Stimulated activated CD4-positive, alpha-beta T cell treated with anti-CD3 and anti-CD28 coated beads, TNF-alpha, amount 100 ng/mL, for 1 hour (primary cell): ENCODE measurements at places on chromosomes 2 and 18.

DNA sequence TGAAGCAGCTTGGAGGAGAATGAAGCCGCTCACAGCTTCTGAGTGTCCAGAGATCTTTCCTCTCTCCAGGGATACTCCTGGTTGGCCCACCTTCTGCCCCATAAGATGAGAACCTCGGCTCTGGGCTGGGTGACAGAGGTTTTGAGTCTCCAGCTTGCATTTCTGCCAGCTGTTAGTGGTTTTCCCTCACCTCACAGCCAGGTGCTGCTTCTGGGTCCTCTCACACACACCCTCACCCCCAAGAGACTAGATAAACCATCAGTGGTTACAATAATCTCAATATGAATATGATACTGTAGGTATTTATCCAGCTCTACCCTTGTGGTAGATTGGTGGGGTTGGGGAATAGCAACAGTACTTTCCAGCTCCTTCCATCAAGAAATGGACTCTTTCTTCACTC lies 161.7 kb upstream of the SIX3 start:
- DNase-seq = no peak

GRCh38 chr2:230318190-230319121 lies 8.5 kb upstream of the SP140L start:
- DNase-seq = no peak

- DNase-seq = no peak
These were observed 103.4 kb upstream of the RASGRP3 start for GRCh38 chr2:33372940-33373553.

GRCh38 chr18:27164905-27165304 lies 20.2 kb downstream of the CHST9 start:
- no peak for DNase-seq

DNA sequence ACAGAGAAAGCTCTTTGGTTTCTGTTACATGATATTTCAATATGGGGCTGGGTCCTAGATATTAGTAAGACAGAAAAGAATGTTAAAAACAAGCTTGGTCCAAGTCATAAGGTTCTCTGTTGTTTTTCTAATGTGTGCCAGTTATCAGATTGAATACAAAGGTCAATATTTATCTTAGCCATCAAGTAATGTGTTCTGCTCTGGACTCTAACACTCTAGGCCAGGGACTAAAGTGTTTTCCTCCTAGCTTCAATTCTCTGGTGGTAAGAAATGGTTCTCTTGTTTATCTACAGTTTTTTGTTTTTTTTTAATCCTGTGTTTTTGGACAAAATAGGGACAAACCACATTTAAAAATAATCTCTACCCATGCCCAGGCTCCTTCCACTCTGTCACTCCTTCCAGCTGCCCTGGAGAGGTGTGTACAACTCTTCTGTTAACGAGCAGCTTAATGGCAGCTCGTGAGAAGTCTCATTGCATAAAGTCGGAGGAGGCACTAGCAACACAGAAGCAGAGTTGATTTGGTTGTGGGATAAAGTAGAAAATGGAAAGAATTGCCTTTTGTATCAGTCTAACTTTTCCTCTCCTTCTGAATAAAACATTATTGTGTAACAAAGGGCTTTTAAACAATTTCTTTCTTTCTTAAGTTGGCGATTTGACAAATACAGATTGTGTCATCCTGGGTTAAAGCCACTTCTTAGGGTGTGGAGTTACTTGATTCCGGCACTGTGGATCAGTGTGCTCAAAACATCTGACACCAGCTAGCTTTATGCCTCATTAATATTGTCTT lies 8.0 kb upstream of the SESTD1 start:
- DNase-seq = no peak

GRCh38 chr2:129752176-129752575 lies 227.3 kb upstream of the RAB6C start:
- no peak for DNase-seq

DNA sequence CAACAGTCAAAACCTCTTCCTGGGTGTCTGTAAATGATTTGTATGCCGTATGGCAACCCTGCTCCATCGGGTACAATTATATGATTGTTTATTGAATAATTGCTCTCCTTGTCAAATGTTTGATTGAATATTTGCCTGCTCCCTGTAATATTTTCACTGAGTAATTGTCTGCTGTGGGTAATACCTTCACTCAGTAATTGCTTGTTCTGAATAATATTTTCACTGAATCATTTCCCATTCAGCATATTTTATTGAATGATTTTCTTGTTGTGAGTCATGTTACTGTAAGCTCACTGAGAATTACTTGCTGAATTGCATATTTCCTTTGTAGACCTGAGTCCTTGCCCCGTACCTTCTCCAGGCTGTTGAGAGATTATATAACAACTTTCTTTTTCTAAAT lies 535.2 kb downstream of the METTL4 start:
- DNase-seq = no peak

DNA sequence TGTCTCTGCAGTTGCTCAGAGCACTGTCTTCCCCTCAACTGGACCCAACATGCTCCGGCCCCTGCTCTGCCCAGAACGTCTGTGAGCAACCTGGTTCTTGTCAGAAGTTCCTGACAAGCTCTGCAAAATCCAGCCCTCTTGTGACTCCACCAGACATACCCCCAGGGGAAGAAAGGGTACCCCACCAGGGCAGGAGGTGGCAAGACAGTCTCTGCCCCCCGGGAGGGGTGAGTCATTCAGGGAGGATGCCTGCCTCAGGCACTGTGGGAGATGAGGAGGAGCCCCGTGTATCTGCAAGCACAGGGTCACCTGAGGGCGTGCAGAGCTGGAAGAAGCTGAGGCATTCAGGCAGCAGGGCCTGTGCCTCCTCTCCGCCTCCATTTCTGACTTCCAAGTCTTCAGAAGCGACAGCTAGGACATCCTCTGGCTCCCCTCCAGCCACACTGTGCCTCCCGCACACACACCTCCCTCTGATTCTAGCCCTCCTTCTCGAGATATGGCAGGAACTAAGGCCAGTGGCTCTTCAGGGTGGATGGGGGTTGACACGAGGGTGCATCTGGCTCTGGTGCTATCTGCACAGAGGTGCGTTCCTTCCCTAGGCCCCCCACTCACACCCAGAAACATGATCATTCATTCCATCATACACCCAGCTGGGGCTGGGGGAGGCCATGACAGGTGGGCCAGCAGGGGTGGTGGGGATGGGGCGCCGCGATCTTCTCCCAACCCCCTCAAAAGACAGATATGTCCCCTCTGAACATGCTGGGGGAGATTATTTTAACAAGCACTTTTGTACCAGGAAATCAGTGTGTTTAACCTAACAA lies 222.2 kb downstream of the CYP26B1 start:
- no peak for DNase-seq

- DNase-seq = no peak
These were observed 40.4 kb downstream of the CYRIA start for GRCh38 chr2:16625201-16625729.

DNA sequence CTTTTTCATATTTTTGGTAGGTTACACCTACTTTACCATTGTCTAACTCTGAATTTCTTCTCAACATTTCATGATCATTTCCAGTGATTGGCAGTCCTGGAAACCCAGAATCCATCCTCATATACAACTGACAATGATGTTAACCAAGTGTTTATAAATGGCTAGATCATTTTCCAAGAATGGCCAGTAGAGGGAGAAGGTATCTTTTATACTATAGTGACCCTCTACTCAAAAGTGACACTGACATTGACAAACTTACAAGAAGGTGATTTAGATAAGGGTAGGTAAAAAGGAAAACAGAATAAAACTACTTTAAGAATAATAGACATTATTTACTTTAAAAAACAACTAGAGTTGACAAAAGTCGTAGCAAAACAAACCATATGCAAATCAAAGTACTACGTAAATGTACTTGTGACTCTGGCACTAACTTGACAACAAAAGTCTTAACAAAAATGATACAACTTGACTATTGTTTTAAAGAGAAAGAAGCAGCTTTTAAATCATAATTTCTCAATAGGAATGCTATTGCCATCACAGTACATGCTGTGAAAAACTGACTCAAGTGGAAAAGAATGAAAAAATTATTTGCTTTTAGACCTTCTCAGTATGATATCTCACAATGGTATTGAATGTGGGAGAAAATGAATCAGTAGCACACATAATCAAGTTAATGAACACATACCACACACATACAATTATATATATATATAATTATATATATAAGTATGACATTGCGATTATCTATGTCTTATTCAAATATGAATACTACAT lies 76.6 kb upstream of the GRB14 start:
- DNase-seq = no peak

- DNase-seq = no peak
These were observed 158.6 kb downstream of the AQP4 start for GRCh38 chr18:26706911-26707351.

DNA sequence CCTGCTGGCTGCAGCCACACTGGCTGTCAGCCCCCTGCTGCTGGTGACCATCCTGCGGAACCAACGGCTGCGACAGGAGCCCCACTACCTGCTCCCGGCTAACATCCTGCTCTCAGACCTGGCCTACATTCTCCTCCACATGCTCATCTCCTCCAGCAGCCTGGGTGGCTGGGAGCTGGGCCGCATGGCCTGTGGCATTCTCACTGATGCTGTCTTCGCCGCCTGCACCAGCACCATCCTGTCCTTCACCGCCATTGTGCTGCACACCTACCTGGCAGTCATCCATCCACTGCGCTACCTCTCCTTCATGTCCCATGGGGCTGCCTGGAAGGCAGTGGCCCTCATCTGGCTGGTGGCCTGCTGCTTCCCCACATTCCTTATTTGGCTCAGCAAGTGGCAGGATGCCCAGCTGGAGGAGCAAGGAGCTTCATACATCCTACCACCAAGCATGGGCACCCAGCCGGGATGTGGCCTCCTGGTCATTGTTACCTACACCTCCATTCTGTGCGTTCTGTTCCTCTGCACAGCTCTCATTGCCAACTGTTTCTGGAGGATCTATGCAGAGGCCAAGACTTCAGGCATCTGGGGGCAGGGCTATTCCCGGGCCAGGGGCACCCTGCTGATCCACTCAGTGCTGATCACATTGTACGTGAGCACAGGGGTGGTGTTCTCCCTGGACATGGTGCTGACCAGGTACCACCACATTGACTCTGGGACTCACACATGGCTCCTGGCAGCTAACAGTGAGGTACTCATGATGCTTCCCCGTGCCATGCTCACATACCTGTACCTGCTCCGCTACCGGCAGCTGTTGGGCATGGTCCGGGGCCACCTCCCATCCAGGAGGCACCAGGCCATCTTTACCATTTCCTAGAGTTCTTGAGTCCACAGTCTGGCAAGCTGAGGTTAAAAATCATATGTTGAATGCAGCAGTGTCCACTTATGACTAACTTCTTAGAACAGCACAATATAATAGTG lies 741 bp downstream of the GPR148 start:
- DNase-seq = no peak

DNA sequence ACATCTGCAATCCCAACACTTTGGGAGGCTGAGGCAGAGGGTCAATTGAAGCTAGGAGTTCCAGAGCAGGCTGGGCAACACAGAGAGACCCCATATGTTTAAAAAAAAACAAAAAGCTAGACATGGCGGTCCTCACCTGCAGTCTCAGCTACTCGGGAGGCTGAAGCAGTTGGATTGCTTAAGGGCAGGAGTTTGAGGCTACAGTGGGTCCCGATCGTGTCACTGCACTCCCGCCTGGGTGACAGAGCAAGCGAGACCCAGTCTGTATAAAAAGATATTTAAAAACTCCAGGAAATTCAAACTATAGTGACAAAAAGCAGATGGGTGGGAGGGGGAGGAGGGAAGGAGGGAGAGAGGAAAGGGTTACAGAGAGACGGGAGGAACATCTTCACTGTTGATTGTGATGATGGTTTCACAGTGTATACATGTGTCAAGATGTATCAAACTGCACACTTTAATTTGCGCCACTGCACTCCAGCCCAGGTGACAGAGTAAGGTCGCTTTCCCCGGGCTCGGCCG lies 942 bp upstream of the ZNF236 start:
- DNase-seq = peak; percentile 4

- no peak for DNase-seq
These were observed 552.8 kb upstream of the PKDCC start for GRCh38 chr2:41495050-41495449.

DNA sequence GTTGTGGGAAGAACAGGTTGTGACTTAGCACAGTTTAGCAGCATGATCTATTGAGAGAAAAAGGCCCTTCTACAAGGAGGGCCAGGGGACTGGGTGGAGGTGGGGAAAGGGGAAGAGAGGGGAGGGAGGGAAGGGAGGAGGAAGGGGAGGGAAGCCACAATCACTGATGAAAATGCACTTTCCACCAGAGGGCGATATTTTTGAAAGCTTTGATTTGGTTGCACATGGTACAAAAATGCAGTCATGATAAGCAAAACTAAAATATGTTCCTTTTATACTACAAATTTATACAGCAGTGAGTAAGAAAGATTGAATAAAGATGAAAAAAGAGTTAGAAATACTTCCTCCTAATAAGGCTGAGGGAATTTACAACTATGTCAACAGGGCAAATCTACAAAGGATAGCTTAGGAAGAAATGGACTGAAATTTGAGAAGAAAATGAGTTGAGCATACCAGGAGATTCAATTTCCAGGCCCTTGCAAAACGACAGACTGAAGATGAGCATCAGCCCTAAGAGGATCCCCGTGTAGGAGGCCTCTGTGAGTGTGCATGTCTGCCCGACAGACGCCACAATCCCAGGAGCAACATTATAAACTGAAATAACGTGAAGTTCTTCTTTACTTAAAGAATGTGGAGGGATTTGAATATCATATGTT lies 17.2 kb downstream of the SH3YL1 start:
- no peak for DNase-seq

DNA sequence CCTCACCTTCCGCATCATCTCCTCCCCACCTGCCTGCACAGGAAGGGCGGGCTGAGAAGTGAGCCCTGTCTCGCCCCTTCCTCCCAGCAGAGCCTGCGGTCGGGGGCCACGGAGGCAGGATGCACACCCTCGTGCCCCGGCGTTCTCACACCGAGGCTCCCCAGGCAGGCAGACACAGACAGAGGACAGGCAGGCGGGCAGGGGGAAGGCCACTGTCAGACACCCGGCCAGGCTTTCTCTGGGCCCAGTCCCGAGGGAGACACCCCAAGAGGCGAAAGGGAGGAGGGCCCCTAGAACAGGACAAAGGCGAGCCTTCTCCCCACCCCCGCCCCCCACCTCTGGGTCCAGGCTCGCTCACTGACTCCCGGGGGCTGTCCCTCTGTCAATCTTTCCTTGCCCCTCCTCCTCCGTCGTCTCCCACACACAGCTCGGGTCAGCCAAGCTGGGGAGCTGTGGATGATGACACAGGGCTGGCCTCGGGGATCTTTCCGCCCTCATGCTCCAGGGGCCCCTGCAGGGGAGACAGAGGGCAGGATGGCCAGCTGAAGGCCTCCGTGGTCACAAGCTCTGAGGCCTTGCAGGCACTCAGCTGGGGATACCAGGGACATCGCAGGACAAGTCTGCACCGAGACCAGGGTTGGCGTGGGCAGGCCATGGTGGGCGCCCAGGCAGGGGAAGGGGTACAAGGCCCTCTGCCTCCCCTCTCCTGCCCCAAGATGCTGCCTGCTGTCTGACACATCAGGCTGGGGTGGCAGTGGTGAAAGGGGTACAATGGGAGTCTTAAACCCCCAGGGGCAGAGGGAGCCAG lies 24.9 kb downstream of the BIN1 start:
- DNase-seq = peak; percentile 36
